ENCODE measurements at places on chromosomes 11 and 22. TPM values are rescaled to one million over a fixed set of nuclear protein-coding genes. Genes with fewer than 3 reads are reported as not detected.

- no peak for DNase-seq
Observed at GRCh38 chr11:100061006-100061405, 626.1 kb upstream of the ARHGAP42 start.

DNA sequence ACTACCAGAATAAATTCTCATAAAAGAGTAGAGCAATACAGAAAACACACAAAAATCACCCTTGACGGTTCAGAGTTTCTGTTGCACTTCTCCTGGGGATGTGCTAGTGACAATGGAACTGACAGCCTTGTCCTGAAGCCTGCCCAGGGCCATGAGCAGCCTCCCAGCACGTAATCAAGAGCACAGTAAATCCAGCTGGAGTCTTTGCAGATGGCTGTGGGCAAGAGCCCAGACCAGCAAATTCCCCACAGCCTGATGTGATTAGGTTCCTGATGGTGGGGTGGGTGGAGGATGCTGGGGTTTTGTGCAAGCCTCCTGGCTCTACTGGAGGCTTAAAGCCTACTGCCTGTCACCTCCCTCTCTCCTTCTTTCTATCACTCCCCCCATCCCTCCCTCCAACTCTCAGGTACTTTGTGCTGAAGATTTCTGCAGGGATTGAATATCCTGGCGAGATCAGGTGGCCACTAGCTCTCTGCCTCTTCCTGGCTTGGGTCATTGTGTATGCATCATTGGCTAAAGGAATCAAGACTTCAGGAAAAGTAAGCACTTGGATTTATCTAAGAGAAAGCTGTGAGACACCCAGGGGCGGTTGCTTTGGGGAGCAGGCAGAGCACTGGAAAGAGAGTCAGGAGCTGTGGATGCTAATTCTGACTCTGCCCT is 18.1 kb downstream of the SLC6A5 start:
- DNase-seq: no peak

DNA sequence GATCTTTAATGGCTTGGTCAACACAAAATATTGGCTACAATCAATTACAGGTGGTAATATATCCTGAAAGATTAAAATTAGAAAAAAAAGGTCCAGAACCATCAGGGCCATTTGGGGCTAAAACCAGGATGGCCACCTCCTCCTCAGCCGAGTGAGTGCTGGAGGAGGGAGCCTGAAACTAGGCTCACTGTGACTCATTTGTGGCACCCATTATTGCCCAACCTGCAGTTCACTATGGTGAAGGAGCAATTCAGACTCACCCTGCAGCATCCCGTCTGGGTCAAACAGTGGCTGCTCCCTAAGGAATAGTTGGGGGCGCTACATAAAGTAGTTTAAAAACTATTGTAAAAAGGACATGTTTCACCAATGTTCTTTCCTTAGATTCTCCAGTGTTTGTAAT is 60.7 kb downstream of the GLYATL1 start:
- DNase-seq: no peak

GRCh38 chr22:40567106-40567505 is 69.4 kb downstream of the MRTFA start:
- DNase-seq: no peak

DNA sequence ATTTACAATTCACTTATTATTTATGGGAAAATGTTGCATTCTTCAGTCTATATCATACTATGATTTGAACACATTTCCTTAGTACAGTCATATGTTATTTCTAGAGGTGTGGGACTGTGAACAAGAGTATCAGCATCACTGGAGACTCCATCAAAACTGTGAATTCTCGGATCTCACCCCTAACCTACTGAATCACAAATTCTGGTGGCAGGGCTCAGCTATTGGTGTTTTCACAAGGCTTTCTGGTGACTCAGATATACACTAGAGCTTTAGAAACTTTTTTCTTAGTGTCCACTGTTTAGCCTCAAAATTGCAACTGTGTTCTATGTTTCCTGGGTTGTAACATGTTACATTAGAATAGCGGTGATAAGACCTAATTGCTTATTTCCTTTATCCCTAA is 352.9 kb upstream of the DDI1 start:
- no peak for DNase-seq

GRCh38 chr22:23520863-23521440 is 59.1 kb downstream of the IGLL1 start:
- DNase-seq: no peak

- DNase-seq: no peak
Observed at GRCh38 chr11:75850787-75851186, 35.8 kb downstream of the UVRAG start.

- DNase-seq: no peak
Observed at GRCh38 chr22:35997438-35997837, 31.2 kb downstream of the RBFOX2 start.

DNA sequence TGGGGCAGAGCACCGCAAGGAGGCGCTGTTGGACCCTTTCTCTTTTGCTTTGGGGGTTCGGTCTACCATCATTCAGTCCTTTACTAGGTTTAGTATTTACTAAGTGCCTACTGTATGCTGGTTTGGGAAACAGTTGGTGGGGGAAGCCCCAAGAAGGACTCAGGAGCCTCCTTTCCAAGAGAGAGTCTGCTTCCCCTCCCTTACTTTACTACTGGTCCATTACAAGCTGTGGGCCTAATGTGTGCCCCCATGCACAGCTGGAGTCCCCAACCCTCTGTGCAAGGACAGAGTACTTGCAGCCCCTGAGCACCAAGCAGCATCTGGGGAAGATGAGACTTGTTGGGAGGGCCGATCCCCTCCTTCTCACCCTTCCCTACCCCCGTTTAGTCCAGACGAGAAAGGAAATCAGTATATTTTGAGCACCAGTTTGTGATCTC is 876 bp upstream of the UBE2L6 start:
- peak; percentile 51 for DNase-seq

- no peak for DNase-seq
Observed at GRCh38 chr11:3865388-3866193, 10.1 kb downstream of the STIM1 start.

- DNase-seq: no peak
Observed at GRCh38 chr22:19892257-19892879, 37.7 kb upstream of the GNB1L start.

DNA sequence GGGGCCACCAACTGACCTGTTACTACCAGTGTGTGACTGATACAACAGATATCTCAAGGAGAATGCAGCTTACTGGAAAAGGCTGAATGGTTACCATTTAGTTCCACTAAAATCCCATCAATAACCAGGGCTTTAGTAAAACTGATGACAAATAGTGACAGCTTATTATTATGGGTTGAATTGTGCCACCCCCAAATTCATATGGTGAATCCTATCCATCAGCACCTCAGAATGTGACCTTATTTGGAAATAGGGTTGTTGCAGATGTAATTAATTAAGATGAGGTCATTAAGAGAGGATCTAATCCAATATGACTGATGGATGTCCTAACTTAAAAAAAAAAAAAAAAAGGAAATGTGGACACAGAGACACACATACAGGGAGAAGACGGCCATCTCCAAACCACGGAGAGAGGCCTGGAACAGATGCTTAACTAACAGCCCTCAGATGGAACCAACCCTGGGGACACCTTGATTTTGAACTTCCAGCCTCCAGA is 27.4 kb upstream of the IRAG1 start:
- no peak for DNase-seq

DNA sequence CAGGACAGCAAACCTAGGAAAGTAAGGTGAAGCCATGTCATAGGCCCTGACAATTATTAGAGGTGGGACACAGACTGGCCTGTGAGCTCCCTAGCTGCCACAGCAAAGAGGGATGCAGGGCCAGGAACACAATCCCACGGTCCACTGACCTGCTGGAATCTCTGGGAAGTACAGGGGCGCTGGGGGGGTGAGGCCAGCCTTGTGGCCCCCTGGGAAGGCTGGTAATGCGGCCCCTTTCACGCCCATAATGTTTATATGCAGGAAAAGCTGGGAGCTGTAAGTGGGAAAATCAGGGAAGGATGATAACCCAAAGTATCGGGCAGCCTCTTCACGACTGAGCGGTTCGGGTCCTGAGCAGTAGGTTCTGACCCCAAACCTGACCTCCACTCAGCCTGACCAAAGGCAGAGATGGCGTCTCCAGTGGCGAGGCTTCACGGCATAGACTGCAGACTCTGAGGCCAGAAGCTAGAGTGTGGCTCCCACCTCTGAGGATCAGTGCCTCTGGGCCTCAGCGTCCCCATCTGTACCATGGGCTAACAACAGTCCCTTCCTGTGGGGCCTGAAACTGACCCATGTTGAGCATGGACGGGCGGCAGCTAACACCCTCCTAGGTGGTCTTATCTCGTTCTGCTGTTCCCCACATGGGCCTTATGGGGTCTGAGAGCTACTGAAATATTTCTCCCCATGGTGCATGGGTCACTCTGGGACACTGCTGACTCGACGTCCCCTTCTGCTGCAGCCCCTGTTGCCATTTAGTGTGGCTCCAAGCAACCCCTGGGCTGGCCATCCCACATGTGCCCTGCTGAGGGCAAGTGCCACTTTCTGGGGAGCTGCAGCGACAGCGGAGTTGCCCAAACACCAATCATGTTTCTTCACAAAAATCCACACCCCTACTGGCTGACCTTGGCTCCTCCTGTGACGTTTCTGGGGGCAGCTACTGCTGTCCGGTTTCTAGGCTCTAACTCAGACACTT is 101.8 kb downstream of the PHF21B start:
- no peak for DNase-seq

DNA sequence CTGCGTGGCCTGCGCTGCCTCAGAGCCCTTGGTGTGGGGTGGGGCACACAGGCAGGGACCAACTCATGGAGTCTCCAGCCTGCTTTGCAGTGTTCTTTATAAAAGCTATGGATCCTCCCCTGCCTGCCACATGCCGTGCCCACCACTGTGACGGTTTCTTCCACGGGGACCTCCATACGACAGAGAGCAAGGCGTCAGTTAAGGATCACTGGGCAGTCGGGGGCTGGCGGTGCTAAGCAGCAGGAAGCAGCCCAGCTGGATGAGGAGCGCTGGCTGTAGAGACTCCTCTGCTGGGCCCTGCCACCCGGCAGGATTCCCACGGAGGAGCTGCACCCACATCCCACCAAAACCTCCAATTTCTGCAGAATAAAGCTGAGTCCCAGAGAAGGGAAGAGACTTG is 23.1 kb upstream of the EFCAB6 start:
- DNase-seq: no peak

DNA sequence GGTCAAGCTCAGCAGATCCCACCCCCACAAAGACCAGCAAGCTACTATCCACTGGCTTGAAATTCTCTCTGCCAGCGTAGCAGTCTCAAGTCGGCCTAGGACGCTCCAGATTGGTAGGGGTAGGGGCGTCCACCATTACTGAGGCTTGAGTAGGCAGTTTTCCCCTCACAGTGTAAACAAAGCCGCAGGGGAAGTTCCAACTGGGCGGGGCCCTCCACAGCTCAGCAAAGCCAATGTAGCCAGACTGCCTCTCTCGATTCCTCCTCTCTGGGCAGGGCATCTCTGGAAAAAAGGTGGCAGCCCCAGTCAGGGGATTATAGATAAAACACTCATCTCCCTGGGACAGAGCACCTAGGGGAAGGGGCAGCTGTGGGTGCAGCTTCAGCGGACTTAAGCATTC is 1064.9 kb upstream of the TENM4 start:
- DNase-seq: no peak

- no peak for DNase-seq
Observed at GRCh38 chr22:41524809-41525449, 19.3 kb downstream of the POLR3H start.

DNA sequence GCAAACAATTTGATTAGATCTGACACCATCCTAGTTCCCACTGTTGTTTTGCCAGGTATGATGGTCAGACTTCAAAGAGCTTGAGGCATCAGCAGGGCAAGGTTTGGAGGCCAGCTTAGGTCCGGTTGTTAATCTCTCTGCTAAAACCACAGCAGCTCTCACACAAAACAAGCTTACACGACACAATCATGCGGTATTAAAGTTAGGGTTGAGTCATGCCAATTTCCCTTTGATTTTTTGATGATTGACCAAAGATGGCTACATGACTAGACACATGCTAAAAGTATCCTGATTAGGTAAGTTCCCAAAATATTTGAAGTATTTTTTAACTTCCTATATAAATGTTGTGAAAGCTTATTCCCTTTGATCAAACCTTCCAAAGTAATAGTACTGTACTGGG is 145.9 kb downstream of the ELP4 start:
- no peak for DNase-seq

DNA sequence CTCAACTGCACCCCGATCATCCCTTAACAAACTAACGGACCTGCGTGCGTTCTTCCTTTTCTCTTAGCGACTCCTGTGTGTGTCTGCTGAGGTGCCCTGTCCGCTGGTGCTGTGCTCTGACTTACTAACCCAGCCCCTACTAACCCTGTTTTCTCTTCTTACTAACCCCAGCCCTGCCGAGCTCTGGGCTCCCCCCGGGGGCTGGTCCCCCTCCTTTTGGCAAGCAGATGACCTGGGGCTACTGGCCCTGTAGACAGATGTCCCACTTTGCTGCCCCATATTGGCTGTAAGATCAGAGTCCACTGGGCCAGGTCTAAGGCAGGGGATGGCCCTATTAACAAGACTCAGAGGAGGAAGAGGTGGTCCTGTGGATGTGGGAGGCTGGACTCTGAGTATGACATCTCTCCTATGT is 14.7 kb downstream of the MIAT start:
- DNase-seq: no peak

GRCh38 chr22:46892866-46893265 is 130.4 kb downstream of the TBC1D22A start:
- DNase-seq: no peak

GRCh38 chr11:76836613-76837291 is 24.0 kb upstream of the ACER3 start:
- DNase-seq: no peak

The OR10D3 gene
- polyA plus RNA-seq: not detected

The RFPL1 gene
- polyA plus RNA-seq: not detected

The JAML gene
- 8.9 TPM for polyA plus RNA-seq

The SCGB1A1 gene
- polyA plus RNA-seq: not detected

The RFPL2 gene
- not detected for polyA plus RNA-seq

The C11orf52 gene
- not detected for polyA plus RNA-seq

The PRPF19 gene
- polyA plus RNA-seq: 62.9 TPM

The TNRC6B gene
- polyA plus RNA-seq: 24.4 TPM

The GP1BB gene
- polyA plus RNA-seq: not detected

The PAAF1 gene
- polyA plus RNA-seq: 60.2 TPM

The ARHGAP8 gene
- polyA plus RNA-seq: not detected

The RIBC2 gene
- polyA plus RNA-seq: not detected

The TOP3B gene
- polyA plus RNA-seq: 29.4 TPM

The FXYD2 gene
- polyA plus RNA-seq: 4.1 TPM
